ENCODE measurements at places on chromosomes 5 and 9.

DNA sequence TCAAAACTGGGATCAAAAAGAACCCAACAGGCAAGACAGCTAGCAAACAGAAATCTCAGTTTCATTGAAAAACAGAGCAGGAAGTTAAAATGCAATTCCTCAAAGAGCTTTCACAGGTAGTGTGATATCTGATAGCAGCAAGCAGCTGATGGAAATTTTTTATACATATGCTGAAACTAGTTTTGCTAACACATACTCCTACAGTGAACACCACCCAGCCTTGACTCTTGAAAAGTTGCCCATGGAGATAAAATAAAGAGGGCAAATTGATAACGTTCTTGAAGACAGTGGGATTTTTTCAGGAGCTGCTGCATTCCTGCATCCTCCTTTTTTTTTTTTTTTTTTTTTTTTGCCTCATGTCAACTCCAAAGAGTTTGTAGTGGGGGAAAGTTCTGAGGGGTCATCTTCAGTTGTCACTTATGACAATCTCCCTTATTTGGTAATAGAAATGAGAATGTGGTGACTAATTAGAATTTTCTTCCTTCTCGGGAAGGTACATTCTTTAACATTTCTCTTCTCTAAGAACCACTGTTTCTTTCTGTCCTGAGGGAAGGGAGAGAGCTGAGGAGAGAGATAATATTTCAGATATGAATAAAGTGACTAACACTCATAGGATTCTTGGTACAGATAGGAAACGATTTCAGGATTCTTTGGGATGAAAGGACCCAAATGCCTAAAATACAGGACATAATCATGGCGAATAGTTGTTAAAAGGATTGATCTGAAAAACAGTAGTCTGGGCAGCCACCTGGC is 24.6 kb downstream of the SH3RF2 start:
- no peak for DNase-seq

- DNase-seq, result no peak
Measured at GRCh38 chr9:113966394-113966793, 90.3 kb downstream of the ZNF618 start.

DNA sequence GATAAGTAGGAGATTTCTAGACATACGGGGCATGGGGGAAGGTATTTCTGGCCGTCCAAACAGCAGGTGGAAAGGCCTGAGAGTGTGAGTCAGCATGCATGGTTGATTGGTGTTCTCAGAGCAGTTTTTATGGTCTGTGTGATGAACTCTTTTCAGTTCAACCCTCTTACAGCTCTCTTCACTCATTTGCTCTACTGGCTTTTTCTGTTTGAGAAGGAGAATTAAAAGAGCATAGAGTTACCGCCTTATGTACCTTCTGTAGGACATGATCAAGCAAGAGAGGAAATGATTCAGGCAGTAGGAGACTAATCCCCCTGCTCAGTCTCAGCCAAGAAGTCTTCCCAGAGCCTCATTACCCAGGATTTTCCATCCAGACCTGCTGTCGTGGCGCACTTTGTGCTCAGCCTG is 92.4 kb downstream of the PRDM6 start:
- DNase-seq, result no peak

DNA sequence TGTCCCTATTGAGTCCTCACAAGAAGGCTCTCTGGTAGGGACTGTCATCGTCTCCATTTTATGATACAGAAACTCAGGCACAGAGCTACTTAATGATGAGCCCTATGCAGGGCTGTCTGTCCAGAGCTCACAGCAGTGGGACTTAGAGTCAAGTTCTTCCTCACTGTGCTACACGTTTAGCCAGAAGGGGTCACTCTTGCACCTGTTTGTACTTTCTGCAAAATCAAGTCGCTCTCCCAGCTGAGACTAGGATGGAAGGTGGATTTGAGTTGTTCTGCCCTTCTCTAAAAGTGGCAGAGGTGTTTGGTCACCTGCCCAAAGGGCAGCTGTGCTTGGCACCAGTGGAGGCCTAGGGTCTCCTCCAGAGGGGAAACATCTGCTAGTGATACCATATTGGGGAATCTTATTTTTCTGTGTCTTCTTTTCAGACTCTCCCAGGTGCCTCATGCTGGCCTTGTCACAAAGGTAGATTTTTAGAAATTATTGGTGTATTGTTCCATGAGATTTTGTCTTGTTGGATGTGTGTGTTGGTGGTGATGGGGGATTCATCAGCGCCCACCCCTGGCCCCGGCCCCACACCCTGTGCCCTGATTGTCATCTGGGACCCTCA is 104.2 kb downstream of the PPARGC1B start:
- DNase-seq, result no peak

DNA sequence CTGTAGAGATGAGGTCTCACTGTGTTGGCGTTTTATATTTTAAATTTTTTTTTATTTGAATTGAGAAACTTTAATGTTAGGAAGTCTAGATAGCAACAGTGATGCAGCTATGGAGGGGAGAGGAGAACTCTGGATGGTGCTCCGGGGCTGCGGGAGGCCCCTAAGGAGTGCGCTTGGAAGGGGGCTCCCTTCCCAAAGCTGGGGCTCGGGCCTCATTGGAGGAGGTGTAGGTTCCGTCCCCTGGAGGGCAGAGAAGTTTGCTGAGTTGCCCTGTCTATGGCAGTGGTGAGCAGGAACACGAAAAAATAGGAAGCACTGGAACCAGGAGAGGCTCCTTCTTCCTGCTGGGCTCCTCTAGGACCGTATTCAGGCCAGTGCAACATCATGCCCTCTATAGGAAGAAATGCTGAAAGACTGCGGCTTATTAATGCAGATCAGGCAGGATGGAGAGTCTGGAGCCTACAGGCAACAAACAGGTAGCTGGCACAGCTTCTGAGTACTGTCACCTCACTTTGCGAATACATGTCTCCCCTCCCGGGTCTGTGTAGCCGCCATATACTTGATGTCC is 16.1 kb downstream of the AHRR start:
- DNase-seq, result no peak
